ENCODE measurements at places on chromosomes 7 and 10.

- peak; percentile 15 for DNase-seq
These were observed 23.4 kb upstream of the LIPA start for GRCh38 chr10:89274928-89275327.

- no peak for DNase-seq
These were observed 53.3 kb upstream of the TCF7L2 start for GRCh38 chr10:112896722-112897121.

GRCh38 chr7:19117870-19118608 lies 603 bp upstream of the TWIST1 start:
- no peak for DNase-seq

DNA sequence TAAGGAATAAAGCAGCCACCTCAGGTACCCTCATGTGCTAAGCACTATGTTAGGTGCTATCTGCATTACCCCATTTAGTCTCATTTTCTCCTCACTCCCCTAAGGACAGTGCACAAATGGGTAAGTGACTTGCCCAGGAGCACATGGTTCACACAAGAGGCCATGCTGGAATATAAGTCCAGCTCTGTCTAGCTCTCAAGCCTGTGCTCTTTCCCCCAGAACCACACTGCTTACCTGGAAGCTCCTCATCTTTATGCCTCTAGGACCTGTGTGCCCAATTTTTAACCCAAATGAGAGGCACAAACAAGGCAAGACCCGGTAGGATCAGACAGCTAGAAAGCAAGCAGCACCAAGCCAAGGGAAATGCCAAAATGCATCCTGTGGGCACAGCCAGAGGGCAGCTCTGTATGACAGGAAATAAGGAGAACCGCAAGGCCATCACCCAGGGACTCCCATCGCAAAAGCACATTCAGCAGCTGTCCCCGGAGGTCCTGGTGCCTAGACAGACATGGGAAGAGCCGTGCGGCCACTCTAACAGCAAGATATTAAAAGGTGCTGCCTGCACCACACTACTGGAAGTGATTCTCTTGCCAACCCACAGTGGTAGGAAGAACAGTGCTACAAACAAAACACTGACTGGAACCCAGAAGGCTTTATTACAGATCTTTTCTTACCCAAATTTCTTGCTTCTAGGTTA lies 88.1 kb downstream of the GSAP start:
- no peak for DNase-seq

DNA sequence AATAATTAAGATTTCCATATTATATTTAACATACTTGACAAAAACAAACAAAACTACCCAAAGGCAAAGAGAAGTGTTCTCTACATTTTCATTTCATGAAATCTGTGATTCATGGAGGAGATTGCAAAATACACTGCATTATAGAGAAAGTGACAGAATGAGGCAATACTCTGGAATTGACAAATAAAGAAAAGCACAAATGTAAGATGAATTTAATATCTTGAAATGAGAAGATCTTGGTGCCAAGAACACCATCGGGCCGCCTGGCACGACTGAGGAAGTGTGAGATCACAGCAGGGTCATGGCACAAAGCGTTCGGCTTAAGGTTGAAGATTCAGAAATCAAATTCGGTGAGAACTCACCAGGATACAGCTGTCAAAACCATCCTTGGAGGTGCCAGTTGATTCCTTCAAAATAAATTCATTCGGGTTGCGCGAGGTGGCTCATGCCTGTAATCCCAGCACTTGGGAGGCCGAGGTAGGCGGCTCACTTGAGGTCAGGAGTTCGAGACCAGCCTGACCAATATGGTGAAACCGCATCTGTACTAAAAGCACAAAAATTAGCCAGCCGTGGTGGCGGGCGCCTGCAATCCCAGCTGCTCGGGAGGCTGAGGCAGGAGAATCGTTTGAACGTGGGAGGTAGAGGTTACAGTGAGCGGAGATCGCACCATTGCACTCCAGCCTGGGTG lies 174.0 kb upstream of the PFKP start:
- DNase-seq, result no peak

DNA sequence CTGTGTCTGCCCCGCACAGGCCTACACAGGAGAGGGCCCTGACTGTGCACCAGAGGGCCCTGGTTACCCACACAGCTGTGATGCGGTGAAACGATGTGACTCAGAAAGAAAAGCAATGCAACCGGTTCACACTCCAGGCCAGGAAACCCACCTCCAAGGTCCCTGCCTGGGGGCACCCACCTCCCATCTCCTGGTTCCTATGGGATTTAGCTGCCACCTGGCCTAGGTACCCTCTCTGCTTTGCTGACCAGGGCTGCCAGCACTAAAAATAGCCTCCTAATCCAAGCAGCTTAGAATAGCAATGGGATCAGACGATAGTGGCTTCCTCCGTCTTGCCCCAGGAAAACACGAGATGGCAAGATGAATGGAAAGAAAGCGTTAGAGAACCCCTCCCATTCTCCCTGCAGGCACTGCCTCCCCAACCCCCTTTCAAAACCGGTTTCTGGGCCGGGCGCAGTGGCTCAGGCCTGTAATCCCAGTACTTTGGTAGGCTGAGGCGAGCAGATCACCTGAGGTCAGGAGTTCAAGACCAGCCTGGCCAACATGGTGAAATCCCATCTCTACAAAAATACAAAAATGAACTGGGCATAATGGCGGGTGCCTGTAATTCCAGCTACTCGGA lies 12.4 kb downstream of the RBP3 start:
- DNase-seq, result no peak
